NCI-H510A treated with DMSO at 0.1 percent for 48 hours (cell line): ENCODE measurements at places on chromosomes 4 and X.

GRCh38 chr4:74608151-74608949 lies 163.4 kb downstream of the AREG start:
- DNase-seq = no peak

DNA sequence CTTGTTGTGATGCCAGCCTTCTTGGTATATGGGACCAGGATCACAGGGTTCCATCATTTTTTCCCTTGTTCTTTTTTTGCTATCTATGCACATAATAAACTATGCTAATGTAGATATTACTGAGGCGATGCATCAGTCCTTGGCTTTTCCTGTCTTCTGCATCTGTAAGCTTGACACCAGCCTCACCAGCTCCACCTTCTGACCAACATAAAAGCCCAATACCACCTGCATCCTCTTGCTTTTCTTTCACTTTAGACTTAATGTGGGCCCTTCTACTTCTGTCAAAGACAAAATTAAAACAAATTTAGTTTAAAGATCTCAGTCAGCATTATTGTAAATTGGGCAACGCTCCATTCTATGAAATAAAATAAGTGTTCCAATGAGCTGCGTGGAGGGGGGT lies 1718.8 kb upstream of the PCDH10 start:
- no peak for DNase-seq

- DNase-seq = no peak
Measured at GRCh38 chr4:10684631-10685030, at the start of gene CLNK. Gene CLNK, minus strand, starts transcription at chr4:10684768. Its CDS starts 16,899 bp downstream, at chr4:10667869.

- DNase-seq = no peak
Measured at GRCh38 chr4:121990489-121990888, 38.6 kb upstream of the TRPC3 start.

DNA sequence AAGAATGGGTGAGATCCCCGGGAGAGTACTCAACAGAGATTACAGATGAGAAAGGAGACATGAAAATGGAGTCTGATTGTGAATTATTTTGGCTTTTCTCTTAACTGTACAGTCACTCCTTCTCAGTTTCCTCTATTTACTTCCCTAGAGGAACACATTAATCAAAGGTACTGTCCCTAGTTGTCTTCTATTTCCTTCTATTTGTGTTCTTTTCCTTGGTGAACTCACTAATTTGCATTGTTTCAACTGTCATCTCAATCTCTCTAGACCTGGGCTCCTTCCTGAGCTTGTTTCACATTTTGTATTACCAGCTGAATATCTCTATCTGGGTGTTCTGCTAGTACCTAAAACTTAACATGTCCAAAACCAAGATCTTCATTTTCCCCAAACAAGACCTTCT lies 59.8 kb downstream of the ABCB7 start:
- no peak for DNase-seq

DNA sequence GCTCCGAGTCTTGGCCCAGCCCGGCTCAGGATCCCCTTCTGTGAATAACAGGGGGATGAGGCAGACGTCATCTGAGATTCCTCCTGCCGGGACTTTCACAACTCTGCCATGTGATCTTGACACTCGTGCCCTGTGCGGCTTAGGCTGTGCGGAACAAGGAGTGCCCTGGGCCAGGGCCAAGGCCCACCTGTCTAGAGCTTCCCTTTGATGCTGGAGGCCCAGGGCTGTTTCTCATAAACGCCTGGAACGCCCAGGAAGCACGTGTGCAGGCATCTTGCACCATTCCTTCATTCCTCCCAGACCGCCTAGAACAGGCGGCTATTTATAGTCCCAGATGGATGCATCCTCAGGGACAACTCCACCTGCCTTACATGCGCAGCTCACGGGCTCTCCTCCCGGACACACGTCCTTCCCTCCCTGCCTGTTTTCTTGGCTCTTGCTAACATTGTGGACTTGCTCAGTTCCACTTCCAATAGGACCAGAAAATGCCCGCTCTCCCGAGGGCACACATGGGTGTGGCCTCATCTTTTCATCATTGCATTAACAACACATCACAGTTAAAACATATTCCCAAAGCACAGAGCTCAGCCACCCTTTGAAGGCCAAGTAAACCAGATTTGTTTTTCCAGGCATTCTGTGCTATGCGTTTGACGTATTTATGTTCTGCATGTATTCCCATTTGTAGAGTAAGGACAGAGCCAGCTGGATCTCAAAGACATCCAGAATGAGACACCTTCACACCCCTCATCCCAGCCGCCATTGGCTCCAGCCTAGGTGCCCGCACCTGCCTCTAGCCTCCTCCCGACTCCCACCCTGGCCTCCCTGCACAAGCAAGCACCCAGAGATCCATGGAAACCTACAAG lies 57.2 kb downstream of the ABLIM2 start:
- DNase-seq = no peak

DNA sequence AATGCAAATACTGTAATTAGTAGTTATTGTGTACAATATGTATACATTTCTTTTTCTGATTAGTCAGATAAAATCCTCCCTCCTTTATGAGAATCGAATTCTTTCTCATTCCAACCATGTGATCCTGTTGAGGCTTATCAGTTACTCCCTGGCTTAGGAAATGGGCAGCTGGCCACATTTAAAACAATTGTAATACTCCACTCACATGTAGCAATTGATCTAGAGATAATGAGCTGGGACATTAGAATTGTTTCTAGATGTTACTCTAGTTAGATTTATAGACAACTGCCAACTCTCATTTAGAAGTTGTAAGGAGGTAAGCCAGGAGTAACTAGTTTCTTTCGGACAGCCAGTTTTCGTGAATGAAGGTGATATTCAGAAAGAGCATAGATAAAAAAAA lies 859.3 kb upstream of the AADAT start:
- no peak for DNase-seq

GRCh38 chrX:43998374-43998773 lies 25.2 kb upstream of the NDP start:
- DNase-seq = no peak

DNA sequence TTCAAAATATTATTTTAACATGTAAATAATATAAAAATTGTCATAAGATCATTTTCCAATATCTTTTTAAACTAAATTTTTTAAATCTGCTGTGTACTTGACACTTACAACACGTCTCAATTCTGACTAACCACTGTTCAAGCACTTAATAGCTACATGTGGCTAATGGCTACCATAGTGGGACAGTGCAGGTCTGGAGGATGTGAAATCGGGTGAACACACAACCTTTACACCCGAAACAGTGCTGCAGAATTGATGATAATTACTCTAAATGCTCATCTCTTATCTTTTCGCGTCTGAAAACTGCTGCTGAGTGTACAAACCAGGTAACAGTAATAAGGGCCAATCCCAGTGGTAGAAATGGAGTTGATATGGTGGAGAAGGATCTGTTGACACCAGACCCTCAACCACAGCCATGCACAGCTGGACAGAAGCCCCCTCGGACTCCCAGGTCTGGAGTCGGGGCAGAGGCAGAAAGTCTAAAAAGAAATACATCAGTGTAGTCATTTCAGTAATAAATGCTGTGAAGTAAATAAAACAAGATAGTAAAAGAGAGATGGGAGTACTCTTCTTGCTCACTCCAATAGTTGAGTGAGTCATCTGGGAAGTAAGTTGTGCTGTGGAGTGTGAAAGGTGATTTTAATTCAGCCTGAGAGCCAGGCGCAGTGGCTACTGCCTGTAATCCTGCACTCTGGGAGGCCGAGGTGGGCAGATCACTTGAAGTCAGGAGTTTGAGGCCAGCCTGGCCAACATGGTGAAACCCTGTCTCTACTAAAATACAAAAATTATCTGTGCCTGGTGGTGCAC lies 150.0 kb downstream of the CBR4 start:
- no peak for DNase-seq

- DNase-seq = no peak
Measured at GRCh38 chr4:76981644-76982043, 32.1 kb downstream of the SEPTIN11 start.

- DNase-seq = no peak
Measured at GRCh38 chr4:156547439-156547838, 424.2 kb downstream of the PDGFC start.

DNA sequence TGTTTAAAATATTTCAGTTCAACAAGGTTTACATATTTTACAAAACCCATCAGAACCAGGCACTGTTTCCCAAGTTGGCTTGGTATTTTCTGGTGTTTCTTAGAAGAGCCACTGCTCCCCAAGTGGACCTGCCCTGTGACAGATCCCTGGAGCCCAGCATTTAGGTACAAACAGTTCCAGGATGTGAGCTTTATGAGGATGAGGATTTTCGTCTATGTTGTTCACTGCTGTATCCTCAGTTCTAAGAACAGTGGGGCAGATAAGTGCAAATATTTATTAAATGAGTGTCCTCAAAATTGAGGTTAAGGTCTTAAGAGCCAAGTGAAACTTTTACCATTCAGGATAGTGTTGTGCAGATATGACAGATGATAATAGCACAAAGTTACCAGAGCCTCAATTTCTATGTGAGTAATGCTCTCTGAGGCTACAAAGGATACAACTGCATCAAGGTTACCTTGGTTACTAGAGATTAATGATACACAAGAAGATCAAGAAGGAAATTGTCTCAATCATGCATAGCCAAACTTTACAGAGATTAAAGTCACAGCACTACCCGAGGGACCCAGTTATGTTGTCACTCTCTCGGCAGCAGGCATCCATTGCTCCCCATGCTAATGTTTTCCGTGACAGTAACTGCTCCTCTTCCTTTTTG lies 37.5 kb downstream of the ANXA3 start:
- no peak for DNase-seq

DNA sequence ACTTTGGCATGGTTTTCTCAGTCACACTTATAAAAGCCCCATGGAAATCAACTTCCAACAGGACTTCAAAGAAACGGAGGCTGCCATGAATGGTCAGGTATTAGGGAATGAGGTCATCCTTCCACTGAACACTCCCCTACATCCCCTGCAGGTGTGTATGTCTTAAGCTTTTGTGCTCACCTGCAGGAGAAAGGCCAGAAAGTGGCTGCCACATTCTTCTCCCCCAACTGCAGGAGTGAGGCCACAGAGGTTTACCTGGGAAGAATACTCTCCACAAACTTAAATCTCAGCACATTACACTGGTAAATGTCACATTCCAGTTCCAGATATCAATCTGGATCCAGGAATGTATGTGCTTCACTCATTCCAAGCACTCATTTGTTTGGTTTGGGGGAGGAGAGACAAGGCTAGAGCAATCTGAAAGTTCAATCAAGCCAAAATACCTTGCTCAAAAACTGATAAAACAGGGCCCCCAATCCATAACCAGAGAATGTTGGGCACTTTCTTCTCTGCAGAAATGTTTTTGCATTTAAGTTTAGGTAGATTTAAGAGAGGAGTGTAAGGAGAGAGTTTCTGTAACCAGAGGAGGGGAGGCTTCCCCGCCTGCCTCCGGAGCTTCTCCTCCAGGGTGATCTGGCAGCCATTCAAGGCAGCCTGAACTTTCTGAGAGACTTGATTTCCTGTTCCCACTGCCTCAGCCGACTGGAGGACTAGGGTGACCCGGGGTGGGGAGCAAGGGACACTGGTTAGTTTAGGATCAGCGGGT lies 15.4 kb downstream of the FAM9C start:
- no peak for DNase-seq

- no peak for DNase-seq
Measured at GRCh38 chr4:3238721-3239120, 10.2 kb upstream of the MSANTD1 start.

DNA sequence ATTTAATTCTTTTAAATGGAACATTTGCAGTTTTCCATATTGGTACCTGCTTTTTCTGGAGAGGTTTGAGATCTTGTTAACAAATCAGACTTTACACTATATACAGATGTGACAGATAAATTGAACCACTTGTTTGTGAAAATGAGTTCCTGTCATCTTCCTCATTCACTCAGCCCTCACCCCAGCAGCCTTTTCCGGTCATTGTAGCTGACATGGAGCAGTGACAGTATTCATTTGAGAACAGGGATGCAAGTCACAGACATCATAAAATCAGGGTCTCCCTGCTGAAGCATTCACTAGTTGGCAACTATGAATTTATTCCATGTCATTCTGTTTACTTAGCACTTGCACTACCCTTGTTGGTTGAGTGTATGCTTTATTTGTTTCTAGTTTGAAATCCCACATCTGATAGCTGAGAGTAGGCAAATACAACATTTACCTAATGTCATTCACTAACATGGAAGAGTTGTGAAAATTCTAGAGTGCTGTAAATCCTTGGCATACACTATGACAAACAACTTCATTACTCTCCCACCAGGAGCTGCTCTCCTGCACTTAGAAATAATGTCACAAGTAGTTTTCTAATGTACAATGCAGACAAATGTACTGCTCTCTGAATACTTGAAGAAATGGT lies 78.9 kb downstream of the UGT8 start:
- peak; percentile 32 for DNase-seq

GRCh38 chr4:108215055-108215454 lies 46.3 kb upstream of the LEF1 start:
- DNase-seq = no peak

DNA sequence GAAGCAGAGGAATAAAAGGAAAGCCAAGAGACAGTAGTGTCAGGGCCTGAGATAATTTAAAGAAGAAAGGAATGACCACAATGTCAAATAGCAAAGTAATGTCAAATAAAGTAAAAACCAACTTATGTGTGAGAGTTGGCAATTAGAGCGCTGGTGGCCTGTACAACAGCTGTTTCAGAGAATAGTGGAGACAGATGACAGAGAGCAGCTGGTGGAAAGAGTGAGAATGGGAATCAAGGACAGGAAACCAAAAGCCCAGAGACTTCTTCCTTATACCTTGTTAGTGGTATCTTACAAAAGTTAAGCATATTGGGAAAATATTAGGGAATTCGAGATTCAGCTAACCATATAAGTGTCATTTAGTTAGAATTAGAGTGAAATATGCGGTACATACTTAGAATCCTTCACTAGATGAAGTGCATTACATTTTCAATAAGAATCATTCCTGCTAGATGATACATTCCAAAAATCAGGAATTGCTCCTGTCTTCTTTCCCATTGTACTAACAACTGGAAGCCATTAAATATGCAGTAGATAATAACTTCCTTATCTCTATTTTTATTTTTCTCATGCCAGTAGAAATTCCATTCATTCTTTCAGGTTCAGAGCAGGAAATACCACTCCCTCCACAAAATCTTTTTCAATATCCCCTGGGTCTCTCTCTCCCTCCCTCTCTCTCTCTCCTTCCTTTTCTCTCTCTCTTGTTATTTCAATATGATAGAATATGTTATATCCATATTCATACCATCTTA lies 525.4 kb downstream of the CENPC start:
- DNase-seq = no peak

DNA sequence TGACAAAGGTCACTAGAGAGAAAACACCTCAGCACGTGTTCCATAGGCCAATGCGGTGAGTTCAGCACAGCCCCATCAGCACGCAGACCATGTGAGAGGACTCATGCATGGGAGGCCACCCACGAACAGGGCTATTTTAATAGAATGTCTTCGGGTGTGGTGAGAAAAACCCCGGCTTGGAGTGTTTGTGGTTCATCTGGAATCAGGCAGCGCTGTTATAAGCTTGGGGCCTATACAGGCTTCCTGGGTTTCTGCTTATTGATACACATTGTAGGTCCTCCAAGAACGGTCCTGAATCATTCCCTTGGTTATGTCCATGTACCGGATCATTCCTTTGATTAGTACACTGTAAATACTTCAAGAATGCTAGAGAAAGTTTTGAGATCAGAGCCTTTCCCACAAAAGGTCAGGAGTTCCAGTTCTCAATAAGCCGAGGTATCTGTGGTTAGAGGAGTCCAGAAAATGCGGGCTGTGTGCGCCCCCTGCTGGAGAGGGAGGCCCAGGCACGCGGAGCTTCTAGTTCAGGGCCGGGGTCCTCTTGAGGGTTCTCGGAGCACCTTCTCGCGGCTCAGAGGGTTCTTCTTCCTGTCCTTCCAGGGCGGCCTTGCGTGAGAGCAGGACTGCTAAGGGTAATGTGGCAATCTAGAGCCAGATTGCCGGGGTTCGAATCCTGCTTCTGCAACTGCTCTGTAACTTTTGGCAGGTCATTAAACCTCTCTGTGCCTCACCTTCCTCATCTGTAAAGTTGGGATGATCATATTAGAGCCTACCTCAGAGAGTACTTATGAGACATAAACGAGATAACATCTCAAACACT lies 51.8 kb downstream of the TLR10 start:
- peak; percentile 38 for DNase-seq
